ENCODE measurements at places on chromosomes 3 and 15.
A peak's percentile ranks its signal among the peaks of the same experiment; 100 is the strongest.

DNA sequence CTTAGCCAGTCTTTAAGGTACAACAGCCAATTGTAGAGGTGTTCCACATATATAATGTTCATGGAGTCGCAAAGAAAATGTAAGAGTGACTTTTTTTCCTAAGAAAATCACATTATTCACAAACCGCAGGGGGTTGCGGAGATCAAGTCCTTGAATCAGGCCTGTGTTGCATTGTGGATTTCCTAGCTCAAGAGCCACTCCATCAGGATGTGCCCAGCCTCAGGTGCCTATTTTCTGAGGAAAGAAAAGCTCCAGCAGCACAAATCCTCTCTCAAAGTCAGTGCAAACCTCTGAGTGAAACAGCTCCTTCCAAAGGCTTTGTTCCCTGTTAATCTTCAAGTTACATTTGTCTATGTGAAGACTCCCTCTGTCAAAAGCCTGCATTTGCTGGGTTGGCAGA, 349.4 kb downstream of the CLSTN2 start:
- DNase-seq, result no peak

DNA sequence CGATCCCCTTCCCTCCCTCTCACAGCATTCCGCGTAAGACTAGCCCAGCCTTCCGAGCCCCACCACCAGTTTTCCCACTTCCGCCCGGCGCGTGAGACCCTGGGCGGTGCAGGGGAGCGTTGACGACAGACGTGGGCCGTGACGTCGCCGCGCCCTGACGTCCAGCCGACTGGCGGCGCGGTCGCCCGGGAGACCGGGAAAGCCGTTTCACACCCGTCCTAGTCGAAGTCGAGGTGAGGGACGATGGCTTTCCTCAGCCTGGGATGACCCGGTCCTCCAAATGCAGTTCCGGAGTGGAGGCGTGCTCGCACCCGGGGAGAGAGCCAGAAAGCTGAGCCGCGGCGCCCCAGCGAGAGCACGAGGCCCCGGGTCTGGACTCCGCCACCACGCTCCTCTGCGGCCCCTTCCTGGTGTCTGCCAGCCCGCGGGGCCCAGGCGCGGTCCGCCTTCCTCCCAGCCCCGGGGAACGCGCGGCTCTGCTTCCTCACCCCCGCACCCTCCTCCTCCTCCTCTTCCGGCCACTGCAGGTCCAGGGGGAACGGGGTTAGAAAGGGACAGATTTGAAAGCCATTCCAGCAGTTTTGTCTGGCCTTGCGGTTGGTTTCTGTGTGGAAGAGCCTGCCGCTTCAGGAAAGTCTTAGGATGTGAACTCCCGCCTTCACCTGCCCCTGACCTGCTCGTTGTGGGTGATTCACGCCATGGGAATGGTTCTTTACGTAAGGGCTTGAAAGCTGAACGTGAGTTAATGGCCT, at the start of gene LEKR1:
TSS of gene LEKR1 (plus strand) at position 210 of the 752 bp plus-strand sequence. CDS start 2,977 bp downstream, outside the sequence.
- DNase-seq, result peak; percentile 62

DNA sequence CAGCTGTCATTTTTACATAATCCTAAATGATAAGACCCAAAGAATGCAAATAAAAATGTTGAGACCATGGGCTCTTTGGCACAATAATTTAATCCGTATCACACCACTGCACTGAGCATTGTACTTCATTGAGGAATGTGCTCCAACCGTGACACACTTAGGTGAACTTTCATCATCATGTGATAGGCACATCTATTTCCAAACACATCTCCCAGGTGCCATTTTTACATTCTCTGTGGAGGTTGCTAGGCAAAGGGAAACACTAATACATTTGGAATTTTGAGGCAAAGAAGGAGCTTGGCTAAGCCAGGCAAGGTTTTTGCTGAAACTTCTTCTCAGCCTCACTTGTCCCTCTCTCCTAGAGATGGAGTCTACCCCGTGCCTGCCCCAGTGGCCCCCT, 68.7 kb downstream of the LRTM1 start:
- no peak for DNase-seq

GRCh38 chr3:65786890-65787289, 251.8 kb downstream of the MAGI1 start:
- DNase-seq, result no peak

DNA sequence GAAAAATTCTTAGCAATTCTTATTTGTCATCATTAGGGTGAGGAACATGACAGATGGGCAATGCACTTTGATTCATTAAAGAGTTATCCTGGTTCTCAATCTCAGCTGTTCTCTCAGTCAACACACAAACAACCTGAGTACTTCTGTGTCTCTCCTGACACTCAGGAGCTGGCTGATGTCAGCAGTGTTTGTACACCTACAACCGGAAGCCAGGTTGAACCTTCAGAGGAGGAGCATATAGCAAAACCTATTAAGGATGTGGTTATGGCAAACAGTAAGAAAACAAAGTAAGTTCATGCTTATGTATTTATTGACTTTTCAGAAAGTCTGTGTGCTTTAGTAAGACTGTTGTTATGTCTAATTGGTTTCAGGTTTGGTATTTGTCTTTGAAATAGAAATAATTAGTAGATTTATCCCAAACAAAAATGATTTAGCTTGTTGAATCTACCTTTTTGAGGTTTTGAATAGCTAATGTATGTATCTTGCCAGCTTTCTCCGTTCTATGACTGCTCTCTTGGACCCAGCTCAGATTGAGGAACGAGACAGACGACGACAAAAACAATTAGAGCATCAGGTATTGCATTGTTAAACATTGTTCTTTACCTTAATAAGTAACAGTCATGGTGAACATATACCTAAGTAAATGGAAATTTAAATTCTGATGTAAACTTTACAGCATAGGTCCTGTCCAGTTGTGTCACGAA, 36.6 kb downstream of the CCDC66 start:
- no peak for DNase-seq

Measured in hematopoietic multipotent progenitor cell (in vitro differentiated cells).